ENCODE measurements at places on chromosomes 13 and 19. TPM values are rescaled to one million over a fixed set of nuclear protein-coding genes. Genes with fewer than 3 reads are reported as not detected.

ZFR2 gene
- total RNA-seq, result not detected

FGF22 gene
- total RNA-seq, result 0.61 TPM

GNA15 gene
- 0.15 TPM for total RNA-seq

CASP14 gene
- total RNA-seq, result not detected

AXL gene
- total RNA-seq, result 96.9 TPM

CNFN gene
- 41.3 TPM for total RNA-seq

CLIP3 gene
- 0.74 TPM for total RNA-seq

PSG11 gene
- not detected for total RNA-seq

NOTCH3 gene
- total RNA-seq, result 16.4 TPM

TUBB4A gene
- 6.0 TPM for total RNA-seq

NLRP5 gene
- 0.03 TPM for total RNA-seq

CXCL17 gene
- not detected for total RNA-seq

GRK1 gene
- not detected for total RNA-seq

ZNF846 gene
- total RNA-seq, result 1.3 TPM

TFPT gene
- total RNA-seq, result 23.8 TPM

CEACAM5 gene
- 1.6 TPM for total RNA-seq

KATNAL1 gene
- total RNA-seq, result 7.4 TPM

FUT1 gene
- 0.13 TPM for total RNA-seq

PDCD5 gene
- 435 TPM for total RNA-seq

CPT1C gene
- 14.1 TPM for total RNA-seq

KLK2 gene
- 0.18 TPM for total RNA-seq

ZNF93 gene
- not detected for total RNA-seq

HDGFL2 gene
- 25.3 TPM for total RNA-seq

RBM26 gene
- 17.6 TPM for total RNA-seq

COX7A1 gene
- total RNA-seq, result not detected

CHST8 gene
- 0.10 TPM for total RNA-seq

RAB3A gene
- total RNA-seq, result 0.67 TPM

CYP4F8 gene
- not detected for total RNA-seq
